Activated B cell treated with CpG ODN at 0.5 μM for 24 hours (primary cell): ENCODE measurements at places on chromosomes 16 and 17.

- DNase-seq: no peak
These were observed 13.4 kb upstream of the GNG13 start for GRCh38 chr16:813916-814412.

- DNase-seq: no peak
These were observed 12.0 kb downstream of the CBFB start for GRCh38 chr16:67040906-67041305.

DNA sequence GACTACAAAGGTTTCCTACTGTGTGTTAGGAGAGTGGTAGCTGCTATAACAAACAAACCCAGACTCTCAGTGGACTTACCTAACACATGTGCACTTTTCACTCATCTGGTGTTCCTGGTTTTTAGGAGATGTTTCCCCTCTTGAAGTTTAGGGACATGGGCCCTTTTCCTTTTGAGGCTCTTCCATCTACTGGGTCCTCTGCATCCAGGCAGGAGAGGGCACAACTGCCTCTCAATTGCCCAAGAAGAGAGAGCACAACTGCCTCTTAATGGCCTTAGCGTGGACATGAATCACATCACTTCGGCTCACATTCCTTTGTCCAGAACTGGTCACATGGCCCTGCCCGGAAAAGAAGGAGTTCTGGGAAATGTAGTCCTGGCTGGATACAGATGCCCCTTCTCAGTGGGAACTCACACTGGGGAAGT, 9.8 kb upstream of the TNRC6C start:
- no peak for DNase-seq

DNA sequence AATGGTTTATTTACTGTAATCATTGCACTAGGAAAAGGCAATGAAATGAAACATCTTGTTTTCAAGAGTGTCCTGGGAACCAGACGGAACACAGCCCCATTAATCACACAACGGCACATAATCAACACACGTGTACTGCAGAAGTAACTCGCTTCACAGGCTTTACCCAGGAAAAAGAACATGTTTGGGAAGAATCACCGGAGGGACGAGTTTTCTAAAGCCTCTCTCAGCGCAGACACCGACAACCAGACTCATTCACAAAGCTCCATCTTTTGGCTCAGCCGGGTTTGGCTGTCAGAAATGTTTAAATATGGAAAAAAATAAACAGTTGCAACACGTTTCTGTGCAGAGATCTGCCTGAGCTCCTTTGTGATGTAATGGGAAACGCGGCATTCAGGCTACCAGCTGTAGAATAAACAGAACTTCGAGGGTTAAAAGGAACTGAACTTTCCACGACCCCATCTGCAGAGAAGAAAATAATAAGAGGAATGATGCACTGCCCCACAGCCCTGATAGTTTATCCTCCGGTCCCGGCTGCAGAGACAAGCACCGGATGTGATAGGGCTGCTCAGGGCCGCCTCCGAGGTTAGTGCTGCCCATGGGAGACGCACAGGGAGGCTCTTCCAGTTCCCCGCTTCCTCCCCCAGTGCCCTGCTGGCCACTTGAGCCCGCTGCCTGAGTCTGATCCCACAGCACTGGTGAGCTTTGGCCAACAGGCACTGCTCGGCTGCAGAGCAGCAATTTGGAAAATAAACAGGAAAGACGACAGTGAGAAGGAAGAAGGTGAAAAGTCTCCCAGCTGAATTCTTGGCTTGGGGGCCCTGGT, 119.8 kb downstream of the HIC1 start:
- DNase-seq: no peak

DNA sequence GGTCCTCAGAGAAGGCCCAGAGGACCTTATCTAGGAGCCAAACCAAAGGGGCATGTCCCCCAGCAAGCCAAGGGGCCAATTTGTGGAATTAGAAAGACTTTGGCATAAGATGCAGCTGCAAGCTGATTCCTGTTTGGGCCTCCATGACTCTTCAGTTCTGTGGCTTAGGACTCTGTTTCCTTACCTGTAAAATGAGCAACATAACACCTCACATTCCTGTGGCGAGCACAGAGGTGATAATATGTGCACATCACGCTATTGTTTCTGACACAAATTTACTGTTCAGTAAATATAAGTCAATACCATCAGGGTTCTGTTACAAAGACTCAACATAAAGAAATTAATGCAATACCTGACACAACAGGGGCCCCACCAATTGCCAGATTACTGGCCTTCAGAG, 57.7 kb downstream of the CDH11 start:
- no peak for DNase-seq

DNA sequence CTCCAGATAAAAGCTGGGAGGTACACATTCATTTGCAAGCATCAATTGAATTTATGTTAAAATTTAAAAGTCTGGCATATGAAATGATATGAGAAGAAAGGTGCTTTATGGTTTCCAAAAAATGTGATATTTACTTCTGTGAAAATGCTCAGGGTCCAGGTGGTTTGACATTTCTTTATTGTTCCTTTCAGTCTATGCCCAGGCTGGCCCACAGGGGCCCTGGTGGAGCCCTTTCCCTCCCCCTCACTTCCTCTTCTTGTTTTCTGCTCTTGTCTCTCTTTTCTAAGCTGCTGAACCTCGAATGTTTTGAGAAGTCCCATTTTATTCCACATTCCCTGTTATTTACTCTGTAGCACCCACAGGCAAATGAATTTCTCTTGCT, 127.8 kb downstream of the HS3ST3B1 start:
- no peak for DNase-seq

- peak; percentile 67 for DNase-seq
These were observed at the start of gene ACAP1 for GRCh38 chr17:7336240-7337175. Gene ACAP1, plus strand, starts transcription at chr17:7336529. Its CDS starts 206 bp downstream, at chr17:7336735.

DNA sequence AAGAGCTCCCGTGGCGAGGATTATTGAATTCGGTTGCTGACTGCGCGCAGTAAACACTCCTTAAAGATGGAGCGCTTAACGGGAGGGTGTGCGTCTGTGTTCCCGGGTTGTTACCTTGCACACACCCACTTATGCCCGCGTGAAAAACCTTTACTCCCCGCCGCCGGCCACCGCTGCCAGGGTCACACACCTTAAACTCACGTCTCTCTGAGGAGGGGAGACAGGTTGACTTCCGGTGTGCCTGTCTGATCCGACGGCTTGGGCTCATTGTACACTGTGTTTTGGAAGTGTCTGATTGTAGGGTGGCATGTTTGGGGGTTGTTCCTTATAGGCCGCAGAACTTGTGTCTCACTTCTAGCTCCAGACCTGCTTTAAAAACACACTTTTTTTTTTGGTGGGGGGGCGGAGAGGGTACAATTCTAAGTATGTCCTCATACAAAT, 66.8 kb downstream of the KPNA2 start:
- no peak for DNase-seq

DNA sequence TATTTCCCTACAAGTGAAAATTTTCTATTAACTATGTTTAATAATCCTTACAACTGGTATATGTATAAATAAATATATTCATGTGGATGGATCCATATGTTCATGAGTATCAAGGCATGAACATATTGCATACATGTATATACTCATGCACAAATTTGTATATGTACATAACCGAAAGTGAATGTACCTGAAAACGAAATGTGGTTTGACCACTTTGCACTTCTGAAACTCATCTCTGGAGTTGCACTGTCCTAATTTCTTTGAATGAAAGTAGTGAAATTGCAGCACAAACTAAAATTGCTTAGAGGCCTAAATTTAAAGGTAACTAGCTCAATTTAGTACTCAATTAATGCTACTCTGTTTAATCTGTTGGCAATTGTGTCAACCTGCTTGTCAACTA, 27.4 kb upstream of the GNAO1 start:
- DNase-seq: no peak

DNA sequence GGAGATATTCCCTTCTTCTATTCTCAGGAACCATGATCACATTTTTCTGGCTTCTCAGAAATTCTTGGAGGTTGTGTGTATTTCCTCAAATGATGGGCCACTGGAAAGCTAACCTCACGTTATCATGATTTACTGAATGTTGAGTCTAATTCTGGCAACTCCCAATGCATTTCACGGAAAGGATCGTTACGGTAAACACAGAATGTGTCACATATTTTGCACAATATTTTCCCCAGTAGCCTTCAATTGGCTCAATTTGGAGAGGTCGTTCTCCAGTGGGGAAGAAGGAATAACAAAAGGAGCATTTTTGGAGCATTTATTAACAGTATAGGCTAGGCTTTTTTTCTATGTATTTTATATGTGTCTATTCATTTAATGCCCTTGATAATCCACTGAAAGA, 450.3 kb downstream of the HAPSTR1 start:
- DNase-seq: no peak

- peak; percentile 55 for DNase-seq
These were observed 21.9 kb downstream of the C1QTNF1 start for GRCh38 chr17:79045842-79046196.

- DNase-seq: no peak
These were observed 35.7 kb upstream of the DYNLL2 start for GRCh38 chr17:58047376-58048150.

DNA sequence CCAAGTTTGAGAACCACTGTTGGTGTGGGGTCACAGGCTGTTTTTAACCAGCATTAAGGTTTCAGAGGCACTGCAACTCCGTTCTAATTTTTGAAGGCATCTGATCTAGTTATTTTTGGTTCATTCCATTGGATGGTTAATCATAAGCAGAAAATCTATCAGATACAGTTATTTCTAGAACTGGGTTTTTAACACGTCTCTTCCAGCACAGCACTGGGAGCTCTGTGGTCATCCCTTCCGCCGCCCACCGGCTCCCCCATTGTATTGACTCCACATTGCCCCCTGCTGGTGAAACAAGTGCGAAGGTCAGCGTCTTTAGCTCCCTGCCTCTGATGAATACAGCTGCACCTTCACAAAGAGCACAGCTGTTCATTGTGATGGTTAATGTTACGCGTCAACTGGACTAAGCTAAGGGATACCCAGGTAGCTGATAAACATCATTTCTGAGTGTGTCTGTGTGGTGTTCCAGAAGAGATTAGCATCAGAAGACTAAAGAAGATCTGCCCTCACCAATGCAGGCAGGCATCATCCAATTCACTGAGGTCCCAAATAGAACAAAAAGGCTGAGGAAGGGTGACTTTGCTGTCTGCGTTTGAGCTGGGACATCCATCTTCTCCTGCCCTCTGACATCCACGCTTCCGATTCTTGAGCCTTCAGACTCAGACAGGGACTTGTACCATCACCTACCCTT, 8.5 kb downstream of the CCL18 start:
- no peak for DNase-seq

DNA sequence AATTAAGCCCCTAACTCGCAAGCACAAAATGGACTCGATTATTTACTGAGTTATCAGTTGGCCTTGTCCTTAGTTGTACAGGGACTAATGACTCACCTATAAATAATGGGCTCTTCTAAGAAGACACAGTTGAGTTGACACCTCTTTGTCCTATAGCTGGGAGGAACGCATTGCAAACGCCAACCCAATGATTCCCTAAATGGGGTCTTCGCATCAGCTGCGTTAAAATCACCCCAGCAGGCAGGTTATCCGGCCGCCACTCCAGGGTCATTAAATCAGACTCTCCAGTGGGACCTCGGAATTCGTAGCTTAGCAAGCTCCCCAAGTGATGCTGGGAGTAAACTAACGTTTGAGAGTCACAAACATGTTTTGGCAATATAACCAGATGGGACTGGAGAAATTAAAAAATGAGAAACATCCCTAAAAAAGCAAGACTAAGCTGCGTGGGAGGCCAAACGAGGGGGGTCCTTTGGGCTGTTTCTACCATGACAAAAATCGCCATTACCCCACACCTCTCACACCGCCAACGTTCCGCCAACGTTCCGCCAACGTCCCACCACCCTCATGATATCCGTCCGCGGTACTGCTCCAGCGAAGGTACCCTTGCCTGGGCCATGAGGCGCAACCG, 932 bp upstream of the NFE2L1 start:
- DNase-seq: no peak

- no peak for DNase-seq
These were observed 1171.0 kb upstream of the GOT2 start for GRCh38 chr16:59905131-59905530.

DNA sequence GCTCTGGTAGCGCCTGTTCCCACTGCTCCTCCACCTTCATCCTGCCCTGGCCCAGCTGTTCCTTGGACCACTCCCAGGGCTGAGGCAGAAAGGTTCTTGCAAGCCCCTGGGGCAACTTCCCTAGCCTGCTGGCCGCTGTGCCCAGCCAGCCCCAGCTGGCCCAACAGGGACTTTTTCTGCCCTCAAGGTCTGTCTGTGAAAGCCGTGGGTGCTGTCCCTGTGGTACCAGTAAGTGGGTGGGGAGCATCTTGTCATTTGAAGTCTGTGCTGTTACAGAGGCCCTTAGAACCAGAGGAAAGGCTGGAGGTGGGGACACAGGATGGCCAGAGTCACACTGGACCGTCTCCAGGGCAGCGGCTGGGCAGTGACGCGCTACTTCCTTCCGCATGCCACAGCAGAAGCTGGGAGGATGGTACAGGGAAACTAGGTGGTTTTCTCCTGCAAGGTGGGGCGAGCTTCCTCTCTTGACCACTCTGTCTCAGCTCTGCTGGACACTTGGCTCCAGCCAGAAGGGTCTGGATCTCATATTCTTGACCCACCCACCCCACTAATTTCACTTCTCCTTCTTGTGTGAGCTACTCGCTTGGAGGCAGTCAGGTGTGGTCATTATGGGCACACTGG, 87.8 kb downstream of the PLCG2 start:
- no peak for DNase-seq

- no peak for DNase-seq
These were observed 19.4 kb downstream of the OTOA start for GRCh38 chr16:21683184-21683583.

GRCh38 chr16:2955779-2956578, 8.1 kb upstream of the KREMEN2 start:
- no peak for DNase-seq

DNA sequence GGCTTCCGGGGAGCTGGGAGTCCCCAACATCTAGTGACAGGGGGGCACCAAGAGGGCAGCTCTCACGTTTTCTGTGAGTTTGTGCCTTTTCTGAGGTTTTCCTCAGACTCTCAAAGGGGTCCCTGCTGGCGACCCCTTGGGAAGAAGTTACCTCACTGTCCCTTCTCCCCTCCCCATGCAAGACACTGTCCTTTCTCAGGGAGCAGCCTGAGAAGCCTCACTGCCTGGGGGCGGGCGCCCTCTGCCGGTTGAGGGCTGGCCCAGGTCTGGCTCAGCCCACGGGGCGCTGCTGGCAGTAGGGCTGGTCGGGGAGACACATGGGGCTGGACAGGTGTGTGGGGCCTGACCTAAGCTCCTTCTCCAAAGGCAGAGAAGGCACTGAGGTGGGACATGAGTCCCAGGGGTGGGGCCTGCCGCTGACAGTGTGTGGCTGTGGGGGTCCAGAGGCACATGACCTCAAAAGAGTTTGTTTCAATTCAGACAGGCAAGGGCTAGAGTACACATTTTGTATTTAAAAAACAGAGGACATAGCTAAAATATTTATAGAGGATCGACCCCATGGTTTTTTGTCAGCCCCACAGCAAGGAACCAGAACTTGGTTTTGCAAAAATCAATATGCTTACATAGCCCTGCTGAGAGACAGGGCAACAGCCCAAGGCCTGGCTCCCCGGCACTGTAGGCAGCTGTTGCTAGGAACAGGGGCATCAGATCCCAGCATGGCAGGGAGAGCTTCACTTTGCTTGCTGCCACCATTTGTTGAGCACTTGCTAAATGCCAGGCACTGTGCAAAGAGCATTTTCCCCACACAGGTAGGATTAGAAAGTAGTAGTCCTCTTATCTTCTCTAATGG, 18.5 kb upstream of the ALDH3A1 start:
- peak; percentile 80 for DNase-seq

GRCh38 chr16:245105-245504, 10.5 kb downstream of the FAM234A start:
- no peak for DNase-seq
